BJ (cell line): ENCODE measurements at places on chromosomes 6 and 20.

DNA sequence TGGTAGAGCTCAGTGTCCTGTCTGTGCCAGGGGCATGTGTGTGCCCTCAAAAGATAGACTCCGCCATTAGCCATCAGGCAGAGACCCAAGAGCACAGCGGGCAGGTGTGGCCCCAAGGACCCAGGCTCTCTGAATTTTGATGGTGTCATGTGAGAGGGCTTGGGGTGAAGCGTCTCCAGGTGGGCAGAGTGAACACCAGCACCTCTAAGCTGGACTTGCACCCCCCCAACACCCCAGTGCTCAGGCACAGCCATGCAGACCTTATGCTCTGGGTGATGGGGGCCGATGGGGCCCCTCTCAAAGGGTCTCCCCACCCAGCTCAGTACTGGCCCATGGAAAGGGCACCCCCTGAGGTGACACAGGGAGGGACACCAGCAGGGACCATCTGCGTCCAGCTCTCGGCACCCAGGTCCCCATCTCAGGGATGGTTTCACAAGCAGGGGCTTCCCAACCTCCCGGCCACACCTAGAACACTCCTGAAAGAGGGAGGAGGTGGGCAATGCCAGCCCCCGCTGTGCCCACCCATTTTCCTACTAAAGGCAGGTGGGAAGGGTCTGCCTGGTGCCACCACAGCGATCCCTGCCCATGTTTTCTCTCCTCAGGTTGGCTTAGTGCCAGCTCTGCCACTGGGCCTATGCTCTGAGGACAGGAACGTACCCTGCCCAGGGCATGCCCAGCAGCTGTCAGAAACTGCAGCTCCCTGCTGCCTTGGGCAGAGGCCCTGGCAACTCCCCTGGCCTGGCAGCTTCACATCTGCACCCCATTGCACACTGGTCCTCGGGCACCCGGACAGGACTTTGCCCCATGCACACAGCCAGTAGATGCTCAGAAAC, 3.5 kb downstream of the CST7 start:
- DNase-seq: no peak

GRCh38 chr6:52233975-52234823, 10.1 kb downstream of the IL17F start:
- DNase-seq: peak; percentile 29

DNA sequence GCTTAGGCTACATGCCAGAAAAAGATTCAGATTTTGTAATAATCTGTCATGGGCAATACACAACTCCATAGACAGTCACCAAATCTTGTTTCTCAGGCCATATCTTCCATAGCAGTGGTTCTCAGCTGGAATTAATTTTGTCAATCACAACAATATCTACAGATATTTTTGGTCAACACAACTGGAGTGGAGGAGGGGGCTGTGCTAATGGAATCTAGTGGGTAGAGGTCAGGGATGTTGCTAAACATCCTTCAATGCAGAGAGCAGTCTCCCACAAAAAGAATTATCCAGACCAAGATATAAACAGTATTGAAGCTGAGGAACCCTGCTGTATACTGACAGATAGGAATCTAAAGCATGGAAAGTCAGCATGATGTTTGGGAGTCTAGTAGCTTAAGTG, 174.6 kb downstream of the UBE3D start:
- no peak for DNase-seq

DNA sequence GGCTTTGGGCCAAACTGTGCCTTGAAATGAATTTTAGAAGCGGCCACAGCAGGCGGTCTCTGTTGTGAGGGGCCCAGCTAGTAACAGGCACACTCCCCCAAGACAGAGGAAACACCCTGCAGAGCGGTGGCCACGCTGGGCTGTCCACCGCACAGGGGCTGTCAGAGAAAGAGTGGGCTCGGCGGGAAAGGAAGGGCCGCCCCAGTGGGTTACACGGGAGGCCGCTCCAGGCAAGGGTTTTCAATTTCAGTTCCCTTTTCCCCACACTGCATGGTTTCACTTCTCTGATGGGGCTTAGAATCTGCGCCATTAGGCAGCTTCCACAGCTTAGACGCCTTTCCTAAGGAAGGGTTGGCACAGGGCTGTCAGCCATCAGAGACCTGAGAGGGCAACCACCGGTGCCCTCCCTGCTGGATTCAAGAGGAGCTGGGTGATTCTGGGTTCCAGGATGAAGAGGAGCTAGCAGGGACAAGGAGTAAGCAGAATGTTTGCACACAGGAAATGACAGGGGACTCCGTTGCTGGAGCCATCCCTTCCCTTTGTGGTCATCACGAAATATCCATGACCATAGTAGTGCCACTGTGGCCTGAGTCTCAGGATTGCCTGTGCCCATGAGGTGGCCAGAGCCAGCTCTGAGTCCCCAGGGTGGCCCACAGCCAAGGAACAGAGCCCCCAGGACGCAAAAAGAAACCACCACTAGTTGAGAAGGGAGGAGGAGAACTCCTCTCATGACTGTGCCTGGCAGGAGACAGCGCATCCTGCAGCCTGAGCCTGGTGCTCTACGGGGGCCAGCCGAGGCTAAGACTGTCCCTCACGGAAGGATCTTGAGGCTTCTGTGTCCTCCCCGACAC, 282.7 kb downstream of the NRN1 start:
- DNase-seq: no peak

- DNase-seq: no peak
These were observed 171.3 kb upstream of the CST7 start for GRCh38 chr20:24777746-24778145.

GRCh38 chr6:11514672-11515071, 22.9 kb upstream of the TMEM170B start:
- DNase-seq: no peak

DNA sequence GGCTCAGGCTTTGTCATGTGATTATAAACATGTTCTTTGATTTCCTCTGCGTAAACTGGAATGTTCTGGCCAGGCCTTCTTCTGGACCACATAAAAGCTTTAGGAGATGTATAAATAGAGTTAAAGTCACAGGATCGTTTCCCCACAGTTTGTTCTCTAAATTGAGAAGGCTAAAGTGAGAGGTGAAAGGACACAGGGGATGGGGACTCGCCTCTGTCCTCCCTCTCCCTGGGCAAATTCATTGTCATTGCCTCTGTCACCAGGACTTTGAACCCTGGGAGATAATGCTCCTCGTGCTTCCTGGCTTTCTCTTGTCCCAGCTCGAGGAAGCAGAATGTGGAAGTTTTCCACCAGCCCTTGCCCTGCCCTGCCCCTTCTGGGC, 20.3 kb upstream of the ZFAND3 start:
- no peak for DNase-seq

DNA sequence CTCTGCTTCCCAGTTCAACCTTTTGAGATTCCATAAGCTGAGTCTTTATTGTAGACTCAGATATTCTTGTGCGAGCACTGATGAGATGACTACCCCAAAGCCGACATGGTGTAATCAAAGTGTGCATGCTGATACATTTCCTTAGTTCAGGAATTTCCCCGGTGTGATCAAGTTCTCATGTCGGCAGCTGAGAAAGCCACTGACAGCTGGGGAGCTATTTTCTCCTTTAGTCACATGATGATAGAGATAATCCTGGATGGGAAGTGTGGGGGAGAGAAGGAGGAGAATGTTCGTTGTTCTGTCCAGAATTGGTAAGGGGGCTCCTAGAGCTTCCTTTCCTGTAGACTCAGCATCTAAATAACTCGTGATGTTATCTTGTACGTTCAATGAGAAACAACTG, 7.7 kb upstream of the CAP2 start:
- DNase-seq: no peak

DNA sequence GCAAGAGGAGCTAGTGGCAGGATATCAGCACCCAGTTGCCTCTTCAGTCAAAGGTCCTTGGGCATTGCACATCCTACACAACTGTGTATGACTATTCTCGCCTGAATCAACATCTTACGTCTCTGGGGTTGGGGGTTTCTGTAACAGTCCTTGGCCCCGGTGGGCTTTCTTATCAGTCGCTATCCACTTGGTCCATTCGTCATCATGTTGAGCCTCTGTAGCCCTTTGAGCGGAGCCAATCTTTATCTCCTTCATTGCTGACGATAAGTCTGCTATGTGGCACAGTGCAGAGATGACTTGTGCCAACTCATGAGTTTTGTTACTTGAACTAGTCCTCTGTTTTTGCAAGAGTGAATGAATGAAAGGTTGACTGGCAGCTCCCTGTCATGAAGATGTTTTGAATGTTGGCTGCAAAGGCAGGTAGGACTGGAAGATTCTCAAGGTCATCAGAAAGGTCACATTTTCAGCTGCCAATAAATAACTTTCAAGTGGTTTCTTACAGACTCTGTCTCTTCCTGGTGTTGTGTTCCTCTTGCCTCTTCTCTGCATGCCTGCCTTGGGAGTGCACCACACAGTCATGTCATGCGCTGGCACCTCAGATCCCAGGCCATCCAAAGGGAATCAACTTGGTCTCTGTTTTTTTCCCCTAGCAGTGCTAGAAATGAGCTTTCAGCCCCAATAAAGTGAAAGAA, 238.9 kb downstream of the SLC24A3 start:
- DNase-seq: no peak

DNA sequence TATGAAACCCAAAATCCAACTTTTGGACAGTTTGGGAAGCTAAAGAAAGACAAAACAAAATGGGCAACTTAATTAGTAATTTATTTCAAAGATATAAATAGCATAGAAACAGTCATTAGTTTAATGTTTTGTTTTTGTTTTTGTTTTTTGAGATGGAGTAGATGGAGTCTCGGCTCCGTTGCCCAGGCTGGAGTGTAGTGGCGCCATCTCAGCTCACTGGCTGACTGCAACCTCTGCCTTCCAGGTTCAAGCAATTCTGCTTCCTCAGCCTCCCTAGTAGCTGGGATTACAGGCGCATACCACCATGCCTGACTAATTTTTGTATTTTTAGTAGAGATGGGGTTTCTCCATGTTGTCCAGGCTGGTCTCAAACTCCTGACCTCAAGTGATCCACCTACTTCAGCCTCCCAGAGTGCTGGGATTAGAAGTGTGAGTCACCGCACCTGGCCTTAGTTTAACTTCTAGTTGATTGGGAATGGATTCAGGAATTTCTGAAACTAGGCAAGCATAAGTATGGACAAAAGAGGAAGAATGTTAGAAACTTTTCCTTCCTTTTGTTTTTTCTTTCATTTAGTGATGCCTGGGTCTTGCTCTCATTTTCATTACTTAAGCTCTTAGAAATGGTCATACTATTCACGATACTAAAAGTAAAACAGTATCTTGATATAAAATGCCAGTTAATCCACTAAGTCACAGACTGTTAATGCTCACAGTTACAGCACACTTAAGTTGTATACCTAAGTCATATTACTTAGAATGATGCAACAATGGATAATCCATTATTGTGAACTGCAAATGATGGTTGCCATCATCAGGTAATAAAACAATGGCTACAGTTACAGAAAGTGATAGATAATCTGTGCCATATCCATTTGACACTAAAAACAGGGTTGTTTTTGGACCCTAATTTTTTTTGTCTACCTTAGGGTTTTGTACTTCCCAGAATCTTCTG, 8.2 kb downstream of the SENP6 start:
- DNase-seq: no peak

- DNase-seq: no peak
These were observed 448.0 kb downstream of the TENT5A start for GRCh38 chr6:81304466-81304865.

- peak; percentile 34 for DNase-seq
These were observed 451.7 kb upstream of the MARCKS start for GRCh38 chr6:113405326-113406047.

DNA sequence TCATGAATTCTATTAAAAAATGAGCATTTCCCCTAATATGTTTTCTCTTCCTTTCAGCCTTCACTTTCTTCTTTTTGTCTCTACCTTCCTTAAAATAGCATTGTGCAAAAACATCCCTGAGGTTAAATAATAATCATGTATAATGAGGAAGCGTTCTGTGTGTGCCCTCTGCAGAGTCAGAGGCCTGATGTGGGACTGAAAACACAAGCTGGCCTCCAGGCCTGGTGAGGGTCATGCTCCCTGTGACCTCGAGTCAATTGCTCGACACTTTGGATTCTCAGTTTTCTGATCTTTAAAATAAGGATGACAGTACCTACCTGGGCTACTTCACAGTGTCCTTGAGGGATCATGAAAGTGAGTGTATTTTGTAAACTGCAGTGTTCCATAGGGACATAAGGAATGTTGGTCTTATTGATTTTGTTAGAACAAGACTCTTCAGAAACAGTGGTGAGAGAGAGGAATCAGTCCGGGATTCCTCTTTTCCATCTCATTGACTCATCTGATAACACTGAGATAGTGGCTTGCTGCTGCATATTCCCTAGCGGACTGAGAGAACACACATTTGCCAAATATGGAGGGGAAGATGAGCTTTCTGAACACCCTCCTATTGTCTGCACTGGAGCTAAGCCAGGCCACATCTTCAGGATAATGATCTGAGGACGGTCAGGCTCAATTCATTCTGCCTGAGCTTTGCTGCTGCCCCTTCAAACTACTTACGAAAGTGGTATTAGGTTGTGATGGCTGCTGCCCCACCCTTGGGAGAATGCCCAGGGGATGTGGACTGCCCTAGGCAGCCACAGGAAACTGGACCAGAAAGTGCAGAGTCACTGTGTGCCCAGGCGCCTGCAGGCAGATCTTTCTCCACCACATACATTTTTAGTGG, 39.6 kb upstream of the PDE7B start:
- no peak for DNase-seq

- DNase-seq: no peak
These were observed 112.7 kb downstream of the KIF13A start for GRCh38 chr6:17874753-17875152.
